ENCODE measurements at places on chromosomes 7 and 10. TPM values are rescaled to one million over a fixed set of nuclear protein-coding genes. Genes with fewer than 3 reads are reported as not detected.

- no peak overlapping the region for H3K27ac ChIP-seq
- H3K36me3 ChIP-seq, result no peaks in the 10 kb centered on the region
Observed at GRCh38 chr7:1368682-1369571, 90.3 kb downstream of the MICALL2 start.

GRCh38 chr7:111096997-111097396, 6.1 kb downstream of the LRRN3 start:
- no peak overlapping the region for H3K27ac ChIP-seq
- no peak for DNase-seq
- no peaks in the 10 kb centered on the region for H3K27me3 ChIP-seq
- H3K4me3 ChIP-seq, result no peak overlapping the region
- H3K4me1 ChIP-seq, result no peaks in the 10 kb centered on the region

The PPP1R3C gene
- total RNA-seq, result 19.7 TPM

DNA sequence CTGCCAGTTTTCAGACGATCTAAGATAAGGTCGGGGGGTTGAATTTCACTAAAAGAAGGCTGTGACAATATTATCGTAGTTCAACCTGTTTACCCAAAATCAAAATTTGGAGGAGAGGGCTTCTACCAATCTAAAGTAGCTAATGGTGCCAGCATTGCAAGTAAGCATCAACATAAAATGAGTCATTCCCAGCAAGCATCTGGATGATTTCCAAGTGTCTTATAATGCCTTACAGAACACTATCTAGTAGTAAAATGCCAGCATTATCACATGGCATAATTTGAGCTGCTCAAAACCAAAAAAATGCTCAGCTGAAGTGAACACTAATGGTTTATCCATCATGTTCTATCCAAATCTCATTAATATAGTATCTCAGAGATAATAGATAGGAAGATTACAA, 1193.9 kb downstream of the DNAJB9 start:
- H3K27me3 ChIP-seq, result no peaks in the 10 kb centered on the region
- no peak overlapping the region for H3K27ac ChIP-seq
- no peak for DNase-seq
- no peak overlapping the region for H3K4me3 ChIP-seq

The CLCN1 gene
- not detected for total RNA-seq

DNA sequence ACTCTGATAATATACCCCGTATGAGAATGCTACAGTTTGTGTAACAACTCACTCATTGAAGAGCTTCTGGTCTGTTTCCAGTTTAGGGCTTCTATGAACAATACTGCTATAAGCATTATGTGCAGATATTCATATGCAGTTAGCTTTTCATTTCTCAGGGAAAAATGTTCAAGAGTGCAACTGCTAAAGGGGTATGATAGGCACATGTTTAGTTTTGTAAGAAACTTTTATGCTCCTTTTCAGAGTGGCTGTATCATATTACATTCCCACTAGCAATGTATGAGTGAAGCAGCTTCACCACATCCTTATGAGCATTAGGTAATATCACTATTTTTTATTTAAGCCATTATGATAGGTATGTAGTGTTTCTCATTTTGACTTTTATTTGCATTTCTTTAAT, 182.6 kb upstream of the CXCL12 start:
- no peak for DNase-seq
- no peak overlapping the region for H3K27ac ChIP-seq
- H3K4me1 ChIP-seq, result no peaks in the 10 kb centered on the region
- no peaks in the 10 kb centered on the region for H3K27me3 ChIP-seq
- no peak overlapping the region for H3K4me3 ChIP-seq

- no peaks in the 10 kb centered on the region for H3K27me3 ChIP-seq
- no peak overlapping the region for H3K4me3 ChIP-seq
- DNase-seq, result no peak
- no peaks in the 10 kb centered on the region for H3K4me1 ChIP-seq
- H3K36me3 ChIP-seq, result no peaks in the 10 kb centered on the region
Observed at GRCh38 chr10:29991382-29991781, 68.0 kb downstream of the JCAD start.

- H3K4me3 ChIP-seq, result no peak overlapping the region
- H3K36me3 ChIP-seq, result no peaks in the 10 kb centered on the region
- no peak for DNase-seq
- no peaks in the 10 kb centered on the region for H3K27me3 ChIP-seq
- no peak overlapping the region for H3K27ac ChIP-seq
- no peaks in the 10 kb centered on the region for H3K4me1 ChIP-seq
Observed at GRCh38 chr10:46254007-46254383, 32.8 kb upstream of the ANTXRL start.

DNA sequence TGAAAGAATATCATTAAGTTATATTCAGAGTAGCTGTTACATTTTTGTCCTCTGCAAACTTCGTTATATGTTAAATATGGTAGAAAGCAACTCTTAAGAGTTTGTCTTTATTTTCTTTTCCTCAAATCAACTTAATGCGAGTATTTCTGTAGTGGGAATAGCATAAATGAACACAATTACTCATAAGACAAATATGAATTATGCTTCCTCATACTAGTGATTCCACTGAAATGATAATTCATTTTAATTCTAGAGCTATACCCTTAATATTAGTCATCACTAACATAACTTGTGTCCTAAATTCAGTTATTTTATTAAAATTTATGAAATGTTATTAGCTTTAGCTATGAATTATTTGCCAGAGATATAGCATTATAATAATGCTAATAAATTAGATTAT, 820.6 kb upstream of the KCND2 start:
- H3K27me3 ChIP-seq, result no peaks in the 10 kb centered on the region
- DNase-seq, result no peak
- H3K4me3 ChIP-seq, result no peak overlapping the region
- no peak overlapping the region for H3K27ac ChIP-seq
- H3K36me3 ChIP-seq, result no peaks in the 10 kb centered on the region
- H3K4me1 ChIP-seq, result no peaks in the 10 kb centered on the region

- H3K4me3 ChIP-seq, result no peak overlapping the region
- H3K4me1 ChIP-seq, result no peaks in the 10 kb centered on the region
- no peaks in the 10 kb centered on the region for H3K27me3 ChIP-seq
- no peaks in the 10 kb centered on the region for H3K36me3 ChIP-seq
- no peak for DNase-seq
Observed at GRCh38 chr7:135801045-135801693, 52.6 kb upstream of the FAM180A start.

The CALCR gene
- 0.15 TPM for total RNA-seq

- no peak overlapping the region for H3K27ac ChIP-seq
- no peak for DNase-seq
- H3K36me3 ChIP-seq, result no peaks in the 10 kb centered on the region
- no peak overlapping the region for H3K4me3 ChIP-seq
- no peaks in the 10 kb centered on the region for H3K4me1 ChIP-seq
- no peaks in the 10 kb centered on the region for H3K27me3 ChIP-seq
Observed at GRCh38 chr10:3407208-3407607, 234.6 kb upstream of the PITRM1 start.

The SORCS3 gene
- not detected for total RNA-seq

The ATP6V0A4 gene
- not detected for total RNA-seq
